Left forelimb (tissue), 1 donor: ENCODE measurements at places on chromosomes 3 and 15.

GRCh38 chr15:50930792-50931191, 22.3 kb downstream of the AP4E1 start:
- DNase-seq = no peak

GRCh38 chr3:128412180-128413002, 54.3 kb downstream of the DNAJB8 start:
- no peak for DNase-seq

DNA sequence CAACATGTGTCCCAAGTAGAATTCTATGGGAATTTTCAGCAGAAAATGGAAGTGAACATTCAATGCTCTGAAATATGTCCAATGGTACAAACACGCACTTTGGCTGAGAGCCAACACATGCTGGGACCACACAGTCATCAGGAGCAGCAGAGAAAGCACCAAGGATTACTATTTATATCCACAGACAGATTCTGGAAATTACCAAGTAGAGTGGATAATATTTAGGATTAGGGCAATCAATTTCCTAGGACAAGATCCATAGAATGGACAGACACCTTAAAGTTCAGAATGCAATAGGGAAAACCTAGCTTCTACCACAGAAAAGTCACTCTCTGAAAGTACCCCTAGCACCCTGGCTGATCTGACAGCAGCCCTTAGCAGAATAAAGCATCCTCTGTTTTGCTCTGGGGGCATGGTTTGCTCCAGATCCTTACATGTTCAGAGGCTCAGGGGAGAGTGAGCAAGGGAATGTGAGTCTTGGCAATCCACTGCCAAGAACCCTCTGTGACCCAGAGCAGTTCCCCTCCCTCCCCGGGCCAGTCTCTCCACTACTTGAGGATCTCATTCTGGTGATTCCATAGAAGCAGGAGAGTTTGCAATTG, 206.0 kb upstream of the WNT5A start:
- DNase-seq = no peak

DNA sequence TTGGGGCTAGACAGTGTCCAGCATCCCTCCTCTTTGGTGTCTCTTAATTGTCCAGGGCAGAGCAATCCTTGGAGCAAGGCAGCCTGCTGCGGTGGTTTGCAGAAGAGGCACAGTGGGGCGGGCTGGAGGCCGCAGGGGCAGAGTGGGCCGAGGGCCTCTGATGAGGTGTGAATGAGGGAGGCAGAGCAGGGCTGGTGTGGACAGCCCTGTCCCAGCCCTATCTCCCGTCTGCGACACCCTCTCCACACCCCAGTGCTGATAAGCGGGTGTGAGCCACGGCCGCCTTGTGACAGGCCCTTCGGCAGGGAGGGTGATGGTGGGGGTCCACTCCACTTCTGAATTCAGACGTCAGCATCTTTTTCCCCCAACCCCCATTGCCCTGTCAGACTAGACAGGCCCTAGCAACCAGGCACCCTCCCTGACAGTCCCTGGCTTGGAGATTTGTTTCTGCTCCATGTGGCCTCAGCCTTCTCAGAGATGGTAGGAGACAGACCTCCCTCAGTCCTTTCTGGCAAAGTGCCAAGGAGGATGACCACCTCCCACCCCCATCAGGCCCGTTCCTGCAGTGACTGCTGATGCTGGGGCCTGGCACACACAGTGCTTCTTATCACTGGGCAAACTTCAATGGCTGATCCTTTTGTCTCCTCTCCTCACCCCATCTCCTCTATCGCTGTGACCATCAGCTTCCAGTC, 37.3 kb downstream of the EXOG start:
- DNase-seq = no peak

- DNase-seq = no peak
Measured at GRCh38 chr15:22955544-22956119, 24.5 kb downstream of the CYFIP1 start.

DNA sequence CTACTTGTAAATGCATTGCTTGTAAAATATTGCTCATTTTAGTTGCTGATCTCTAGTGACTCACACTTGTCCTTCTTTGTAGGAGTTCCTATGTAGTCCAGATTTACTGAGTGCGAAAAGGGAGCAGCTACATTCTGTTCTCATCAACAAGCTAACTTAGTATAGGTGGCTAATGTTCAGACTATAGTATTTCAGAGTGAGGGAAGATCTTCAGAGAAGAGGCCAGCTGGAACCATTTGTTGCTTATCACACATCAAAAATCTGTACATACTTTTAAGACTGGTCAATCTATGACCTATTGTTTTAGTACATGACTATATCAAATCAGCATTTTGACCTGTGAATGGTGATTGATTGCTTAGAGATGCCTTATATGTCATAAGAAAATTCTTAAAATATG, 71.3 kb upstream of the THSD4 start:
- no peak for DNase-seq

GRCh38 chr15:64351265-64351664, 4.7 kb downstream of the CSNK1G1 start:
- DNase-seq = no peak

DNA sequence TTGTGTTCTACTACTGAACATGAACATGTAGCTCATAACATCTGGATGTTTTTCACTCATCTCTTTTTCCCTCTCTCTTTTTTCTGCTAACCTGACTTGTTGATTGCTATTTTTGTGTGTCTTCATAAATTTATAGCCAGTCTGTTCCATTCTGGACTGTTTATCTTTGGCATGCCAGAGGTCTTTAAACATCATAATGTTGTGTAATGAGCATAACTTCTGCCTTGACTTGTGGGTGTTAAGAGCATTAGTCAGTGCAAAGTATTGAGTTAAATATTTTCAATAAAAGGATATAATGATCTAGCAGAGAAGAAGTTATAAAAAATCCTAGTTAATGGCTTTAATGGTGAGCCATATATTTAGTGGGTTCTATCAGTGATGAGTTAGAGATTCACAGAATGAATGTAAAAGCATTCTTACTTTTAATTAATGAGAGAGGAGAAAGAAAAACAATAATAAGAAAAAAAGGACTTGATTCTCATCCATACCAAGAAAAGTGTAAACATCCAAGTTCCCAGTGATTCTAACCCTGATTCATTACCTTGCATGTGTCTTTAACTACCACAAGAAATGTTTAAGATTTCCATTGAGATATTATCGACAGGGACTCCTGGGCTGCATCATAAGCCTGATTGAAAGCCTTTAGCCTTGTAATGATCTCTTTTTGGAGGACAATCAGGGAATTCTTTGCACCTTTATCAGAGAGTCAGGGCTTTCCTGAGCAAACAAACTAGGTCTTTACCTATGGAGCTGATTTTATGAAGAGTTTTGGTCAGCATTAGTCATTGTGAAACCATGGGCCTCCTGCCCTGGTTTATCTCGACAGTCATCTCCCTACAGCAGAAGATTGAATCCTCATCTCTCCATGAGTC, 22.9 kb downstream of the MITF start:
- no peak for DNase-seq

DNA sequence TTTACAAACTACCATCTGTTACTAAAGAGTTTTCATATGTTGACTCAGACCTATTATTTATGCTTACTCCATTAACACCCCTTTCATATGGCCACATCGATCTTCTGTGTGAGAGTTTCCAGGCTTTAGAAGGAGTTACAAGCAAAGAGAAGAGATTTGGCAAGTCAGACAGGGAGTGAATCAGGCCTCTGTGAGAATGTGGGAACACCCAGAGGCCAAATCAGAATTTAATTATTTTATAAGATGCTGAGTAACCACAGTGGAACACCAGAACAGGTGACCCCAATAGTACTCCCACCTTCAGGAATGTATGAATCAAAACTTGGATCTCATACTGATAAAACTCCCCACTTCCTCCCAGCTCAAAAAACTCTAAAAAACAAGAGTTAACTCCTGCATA, 42.0 kb downstream of the IFT57 start:
- no peak for DNase-seq

DNA sequence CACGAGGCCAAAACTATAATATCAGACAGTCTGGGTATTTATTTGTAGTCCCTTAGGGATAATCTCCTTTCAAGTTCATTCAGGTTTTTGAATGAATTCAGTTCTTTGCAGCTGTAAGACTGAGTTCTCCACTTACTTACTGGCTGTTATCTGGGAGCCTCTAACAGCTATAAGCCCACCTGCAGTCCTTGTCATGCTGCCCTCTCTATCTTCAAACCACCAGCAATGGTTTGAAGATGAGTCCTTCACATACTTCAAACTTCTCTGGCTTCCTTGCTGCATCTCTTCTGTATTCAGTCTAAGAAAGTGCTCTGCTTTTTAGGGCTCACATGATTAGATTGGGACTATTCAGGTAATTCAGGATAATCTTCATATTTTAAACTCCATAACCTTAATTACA, 154.5 kb upstream of the STT3B start:
- DNase-seq = no peak

- no peak for DNase-seq
Measured at GRCh38 chr3:129673012-129673411, 66.5 kb upstream of the PLXND1 start.

- DNase-seq = no peak
Measured at GRCh38 chr3:115986555-115987207, 363.4 kb downstream of the GAP43 start.

DNA sequence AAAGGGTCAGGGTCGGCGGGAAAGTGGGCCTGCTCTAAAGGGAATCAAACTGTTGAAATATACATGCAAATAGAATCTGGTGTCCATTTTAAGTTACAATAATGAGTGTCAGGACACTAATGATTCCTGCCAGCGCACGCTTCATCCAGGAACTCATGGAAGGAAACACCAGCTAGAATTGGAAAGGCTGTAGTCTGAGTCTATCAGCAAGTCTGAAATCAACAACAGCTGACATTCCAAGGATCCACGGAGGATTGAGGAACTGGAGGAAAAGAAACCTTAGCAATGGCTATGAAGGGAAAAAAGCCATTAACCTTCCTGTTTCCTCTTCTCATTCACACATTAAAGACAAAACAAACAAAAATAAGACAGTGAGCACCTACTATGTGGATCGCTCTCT, 1063.1 kb downstream of the NTRK3 start:
- DNase-seq = no peak

GRCh38 chr15:52218816-52219215, 27.6 kb upstream of the GNB5 start:
- no peak for DNase-seq

- no peak for DNase-seq
Measured at GRCh38 chr3:57283334-57283733, 9.2 kb downstream of the ASB14 start.

DNA sequence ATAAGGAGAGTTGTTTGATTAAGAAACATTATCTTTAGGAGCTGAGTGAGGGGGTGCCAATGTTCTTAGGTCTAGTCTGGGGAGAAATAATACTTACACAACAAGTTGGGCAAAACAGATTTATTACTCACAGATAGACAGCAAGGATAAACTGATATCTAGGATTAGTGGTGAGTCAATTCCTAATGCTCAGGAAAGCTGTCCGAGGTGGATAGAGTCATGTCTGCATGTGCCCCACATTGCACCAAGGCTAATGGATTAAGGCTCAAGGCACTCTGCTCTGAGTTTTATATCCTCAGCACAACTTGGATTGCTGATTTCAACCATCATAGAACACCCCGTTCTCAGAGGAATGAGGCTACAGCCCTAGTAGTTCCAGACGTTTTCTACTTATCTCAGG, 1042.3 kb downstream of the OTOL1 start:
- no peak for DNase-seq

GRCh38 chr3:52200981-52201679, 3.2 kb downstream of the ALAS1 start:
- DNase-seq = no peak

- no peak for DNase-seq
Measured at GRCh38 chr3:188309437-188310269, 155.7 kb downstream of the LPP start.

- no peak for DNase-seq
Measured at GRCh38 chr3:184565421-184566211, 4.0 kb downstream of the EPHB3 start.

GRCh38 chr15:49046220-49047102, at the start of gene SECISBP2L:
Gene SECISBP2L (minus strand): TSS chr15:49046446. CDS start chr15:49046299, 147 bp downstream.
- peak; percentile 97 for DNase-seq

- no peak for DNase-seq
Measured at GRCh38 chr3:45118615-45119071, 27.5 kb downstream of the CDCP1 start.

DNA sequence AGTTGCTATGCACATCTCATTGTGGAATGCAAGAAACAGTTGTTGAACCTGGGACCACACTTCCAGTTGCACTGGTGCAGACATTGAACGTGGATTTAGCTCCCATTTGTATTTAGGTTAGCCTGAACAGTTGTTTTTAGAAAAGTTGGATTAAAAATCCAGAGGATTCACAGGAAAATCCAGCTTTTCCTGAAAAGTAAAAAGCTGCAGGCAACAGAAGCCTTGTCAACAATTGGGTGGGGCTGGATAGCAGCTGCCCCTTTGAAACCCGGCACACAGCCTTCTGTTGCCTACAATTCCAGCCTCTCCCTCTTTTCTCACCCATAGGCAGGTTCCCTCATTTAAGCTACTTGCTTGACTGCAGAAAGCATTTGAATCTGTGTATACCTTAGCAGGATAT, 165.3 kb upstream of the TBL1XR1 start:
- no peak for DNase-seq

DNA sequence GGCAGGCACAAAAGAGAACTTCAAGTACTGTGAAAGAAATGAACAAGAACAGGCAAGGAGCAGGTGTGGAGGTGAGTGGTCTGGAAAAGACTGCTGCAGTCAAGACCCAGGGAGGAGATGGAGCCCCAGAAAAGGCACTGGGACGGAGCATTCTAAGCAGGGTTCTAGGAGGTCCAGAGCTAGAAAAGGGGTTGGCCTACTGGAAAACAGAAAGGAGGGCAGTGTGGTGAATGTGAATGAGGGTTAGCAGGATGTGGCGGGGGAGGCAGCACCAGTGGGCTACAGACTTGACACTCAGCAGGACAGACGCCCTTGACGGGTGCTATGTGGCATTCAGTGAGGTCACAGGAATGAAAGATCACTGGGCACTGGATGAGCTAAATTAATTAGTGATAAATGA, 75.7 kb downstream of the SENP2 start:
- DNase-seq = no peak

DNA sequence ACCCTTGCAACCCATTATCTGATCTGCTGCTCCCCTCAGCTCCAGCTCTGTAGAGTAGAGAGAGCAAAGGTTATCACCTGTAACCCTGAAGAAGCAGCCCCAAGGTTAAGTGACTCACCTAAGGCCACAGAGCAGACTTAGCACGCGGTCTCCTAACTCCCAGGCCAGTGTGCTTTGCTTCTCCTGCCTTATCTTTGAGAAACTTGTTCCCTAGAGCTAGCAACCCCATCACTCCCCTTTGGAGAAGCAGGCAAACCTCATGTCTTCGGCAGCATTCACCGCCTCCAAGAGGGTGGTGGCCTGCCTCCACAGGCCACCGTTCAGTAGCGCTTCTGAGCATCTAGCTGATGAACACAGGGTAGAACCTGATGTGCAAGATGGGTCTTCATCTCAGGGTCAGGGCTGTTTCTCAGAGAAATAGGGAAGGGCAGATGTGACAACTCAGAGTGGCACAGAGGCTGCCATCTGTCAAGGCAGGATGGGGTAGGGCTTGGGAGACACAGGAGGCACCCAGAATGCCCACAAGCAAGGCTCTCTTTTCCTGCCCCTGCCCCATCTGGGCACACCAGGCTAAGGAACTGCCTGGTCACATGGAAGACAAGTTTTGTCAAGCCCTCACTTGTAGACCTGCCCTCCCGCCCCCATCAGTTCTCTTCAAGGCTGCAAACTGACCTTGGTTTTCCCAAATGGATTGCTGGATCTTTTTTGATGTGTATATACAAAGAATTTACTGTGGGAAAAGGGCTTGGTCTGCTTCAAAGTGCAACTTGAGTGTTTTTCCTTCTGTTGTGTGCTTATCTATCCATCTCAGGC, 34.9 kb upstream of the CLK3 start:
- DNase-seq = no peak
